ENCODE measurements at places on chromosomes 16 and 17.

DNA sequence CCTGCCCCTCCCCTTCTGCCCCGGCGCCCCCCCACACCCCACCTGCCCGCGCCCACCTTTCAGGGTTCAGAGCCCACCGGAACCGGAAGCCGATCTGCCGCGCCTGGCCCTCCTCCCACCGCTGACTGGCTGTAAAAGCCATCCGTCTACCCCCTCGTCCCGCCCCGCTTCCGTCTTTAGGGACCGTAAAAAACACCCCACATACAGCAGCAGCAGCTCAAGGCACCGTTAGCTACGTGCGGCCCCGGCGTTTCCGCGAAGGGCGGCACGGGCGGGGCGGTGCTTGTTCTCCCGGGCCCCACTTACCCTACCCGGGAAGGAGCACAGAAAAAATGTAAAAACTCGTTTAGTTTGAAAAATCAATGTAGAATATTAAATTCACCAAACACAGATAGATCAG is at the start of gene MRPL28:
Gene MRPL28, minus strand, starts transcription at position 96 of the 400 bp plus-strand sequence. CDS start 320 bp downstream, outside the sequence.
- peak; percentile 92 for DNase-seq

DNA sequence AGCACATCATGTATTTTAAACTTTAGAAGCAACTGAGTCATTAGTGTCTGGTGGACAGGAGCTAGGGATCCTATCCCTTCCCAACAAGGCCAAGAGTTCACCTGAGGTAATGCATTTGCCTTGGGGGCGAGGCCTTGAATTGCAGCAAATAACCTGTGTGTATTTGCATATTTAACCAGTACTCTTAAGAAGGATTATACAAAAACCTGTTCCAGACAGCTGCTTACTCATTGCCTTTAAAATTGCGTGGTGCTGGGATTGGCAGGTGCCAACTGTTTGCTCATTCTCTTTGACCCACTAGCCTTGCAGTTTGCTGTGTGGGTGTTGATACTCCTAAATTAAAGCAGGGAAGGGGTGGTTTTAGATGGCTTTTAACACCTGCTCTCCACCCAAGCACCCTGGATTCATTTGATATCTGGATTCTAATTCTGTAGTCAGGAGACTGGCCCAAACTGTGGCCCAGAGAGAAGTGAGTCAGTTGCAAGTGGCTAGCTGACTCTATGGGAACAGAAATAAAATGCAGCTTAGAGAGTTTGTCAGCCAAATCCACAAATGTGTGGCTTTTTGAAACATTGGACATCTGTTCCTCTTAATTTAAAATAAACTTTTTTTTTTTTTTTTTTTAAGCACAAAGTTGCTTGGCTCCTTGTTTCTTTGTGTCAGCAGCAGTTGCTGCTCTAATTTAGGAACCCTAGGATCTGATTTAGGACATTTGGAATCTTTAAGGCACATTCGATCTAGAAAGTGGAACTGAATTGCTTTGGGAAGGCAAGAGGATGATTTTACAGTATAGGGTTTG is 46.9 kb downstream of the TUBD1 start:
- DNase-seq, result no peak

- no peak for DNase-seq
Observed at GRCh38 chr17:34773036-34773435, 188.2 kb downstream of the CCT6B start.

- no peak for DNase-seq
Observed at GRCh38 chr17:28020515-28020914, 22.0 kb upstream of the NLK start.

DNA sequence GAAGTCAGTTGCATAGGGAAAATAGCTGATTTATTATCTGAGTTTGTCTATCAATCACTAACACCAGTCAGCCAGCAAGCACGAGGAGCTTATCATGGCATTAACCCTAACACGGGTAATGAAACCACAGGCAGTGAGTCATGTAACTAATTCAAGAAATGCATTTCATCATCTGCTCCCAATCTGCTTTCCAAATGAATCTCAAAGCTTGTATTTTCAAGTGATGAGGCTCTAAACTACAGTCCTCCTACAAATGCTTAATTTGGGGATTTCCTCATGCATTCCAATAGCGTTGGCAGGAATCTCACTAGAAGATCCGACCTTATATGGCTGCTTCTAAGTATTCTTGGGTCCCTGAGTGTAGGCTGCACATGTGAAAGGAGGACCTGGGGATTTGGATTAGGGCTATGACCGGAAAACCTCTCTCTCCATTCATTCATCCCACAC is 118.4 kb upstream of the HSBP1 start:
- DNase-seq, result no peak

GRCh38 chr16:85520853-85521521 is 92.1 kb upstream of the GSE1 start:
- no peak for DNase-seq

DNA sequence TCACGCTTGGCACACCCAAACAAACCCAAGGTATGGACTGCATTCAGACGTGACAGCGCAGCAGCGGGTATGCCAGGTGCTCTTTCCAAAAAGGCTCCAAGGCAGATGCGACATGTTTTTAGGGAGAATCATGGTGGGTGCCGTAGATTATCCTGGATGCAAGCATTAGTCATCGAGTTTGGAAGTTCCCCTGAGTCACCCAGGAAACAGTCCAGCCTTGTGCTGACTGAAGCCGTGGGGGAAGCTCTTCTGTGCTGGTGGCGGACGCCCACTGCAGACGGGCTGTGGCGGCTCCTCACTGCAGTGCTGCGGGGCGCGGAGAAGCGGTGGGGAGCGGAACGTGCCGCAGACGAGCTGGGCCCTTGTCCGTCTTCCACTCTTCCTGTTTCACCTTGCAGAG is 13.9 kb downstream of the JPT2 start:
- no peak for DNase-seq

DNA sequence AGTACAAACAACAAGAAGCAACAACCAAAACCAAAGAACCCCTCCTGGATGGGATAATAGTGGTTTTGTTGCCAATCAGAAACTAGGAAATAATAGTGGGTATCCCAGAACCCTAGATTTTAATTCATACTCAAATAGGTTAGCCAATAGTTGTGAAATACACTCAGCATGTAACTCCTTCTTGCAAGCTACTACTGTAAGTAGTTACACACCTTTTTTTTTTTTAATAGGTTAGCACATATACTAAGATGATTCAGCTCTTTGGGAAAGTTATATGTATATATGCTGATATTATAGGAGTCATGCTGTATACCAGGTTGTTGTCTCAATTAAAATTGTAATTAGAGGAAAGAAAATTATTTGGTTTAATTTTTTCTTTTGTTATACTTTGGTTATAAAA is 92.5 kb upstream of the HAS3 start:
- no peak for DNase-seq

GRCh38 chr17:12395733-12396354 is 269.8 kb upstream of the MYOCD start:
- peak; percentile 2 for DNase-seq

GRCh38 chr17:49443862-49444261 is 29.2 kb upstream of the PHB1 start:
- DNase-seq, result no peak

GRCh38 chr16:65622151-65622550 is 500.3 kb upstream of the CDH11 start:
- DNase-seq, result no peak

DNA sequence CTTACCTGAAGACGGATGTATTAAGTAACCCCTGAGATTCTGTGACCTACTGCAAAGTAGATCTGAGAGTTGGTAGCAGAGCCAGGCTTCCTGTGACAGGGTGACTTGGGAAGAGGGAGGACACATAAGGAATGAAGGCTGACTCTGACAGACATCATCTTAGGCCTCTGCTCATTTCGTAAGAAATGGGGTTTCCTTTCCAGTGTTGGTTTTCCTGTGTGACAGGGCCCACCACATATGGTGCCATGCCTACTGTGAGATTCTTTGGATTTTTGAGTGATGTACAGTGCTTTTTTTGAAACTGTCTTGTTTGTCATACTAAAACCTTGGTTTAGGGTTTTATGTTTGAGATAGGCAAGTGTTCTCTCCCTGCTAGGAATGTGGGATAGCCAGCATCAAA is 12.7 kb downstream of the LIG3 start:
- no peak for DNase-seq

DNA sequence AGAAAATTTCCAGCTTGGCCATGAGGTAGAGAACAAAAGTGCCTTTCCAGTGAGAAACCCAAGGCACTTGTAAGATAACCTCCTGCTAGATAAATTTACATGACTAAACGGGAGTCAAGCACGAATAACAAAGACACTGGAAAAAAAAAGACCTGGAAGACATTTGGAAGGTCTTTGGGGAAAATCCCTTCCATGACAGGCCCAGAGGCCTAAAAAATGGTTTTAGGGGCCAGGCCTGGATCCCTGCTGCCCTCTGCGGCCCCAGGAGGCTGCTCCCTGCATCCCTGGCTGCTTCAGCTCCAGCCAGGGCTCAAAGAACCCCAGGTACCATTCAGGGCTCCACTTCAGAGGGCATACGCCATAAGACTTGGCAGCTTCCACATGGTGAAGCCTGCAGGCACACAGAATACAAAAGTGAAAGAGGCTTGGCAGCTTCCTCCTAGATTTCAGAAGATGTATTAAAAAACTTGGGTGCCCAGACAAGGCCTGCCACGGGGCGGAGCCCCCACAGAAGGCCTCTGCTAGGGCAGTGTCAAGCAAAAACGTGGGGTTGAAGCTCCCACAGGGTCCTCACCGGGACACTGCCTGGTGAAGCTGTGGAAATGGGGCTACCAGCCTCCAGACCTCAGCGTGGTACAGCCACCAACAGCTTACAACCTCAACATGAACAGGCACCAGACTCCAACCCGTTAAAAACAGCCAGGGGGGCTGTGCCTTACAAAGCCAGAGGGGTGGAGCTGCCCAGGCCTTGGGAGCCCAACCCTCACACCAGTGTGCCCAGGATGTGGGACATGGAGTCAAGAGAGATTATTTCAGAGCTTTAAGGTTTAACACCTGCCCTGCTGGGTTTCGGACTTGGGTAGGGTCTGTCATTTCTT is 77.1 kb downstream of the SDK2 start:
- DNase-seq, result no peak

- DNase-seq, result no peak
Observed at GRCh38 chr16:75063549-75064088, 53.0 kb downstream of the LDHD start.

DNA sequence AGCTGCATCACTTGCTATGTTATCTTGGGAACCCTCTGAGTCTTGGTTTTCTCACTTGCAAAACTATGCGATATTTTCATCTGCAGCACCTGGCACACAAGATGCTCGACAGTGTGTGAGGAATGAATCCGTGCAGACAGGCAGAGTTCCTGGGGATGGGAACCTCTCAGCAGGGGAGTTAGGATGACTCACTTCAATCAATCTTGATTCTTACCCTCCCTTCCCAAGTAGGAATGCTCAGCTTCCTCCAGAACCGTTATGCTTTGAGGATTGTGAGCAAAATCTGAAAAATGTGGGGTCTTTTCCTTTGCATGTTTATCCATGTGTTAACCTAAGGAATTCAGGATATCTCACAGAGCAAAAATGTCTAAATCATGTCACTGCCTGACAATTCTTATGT is 68.9 kb upstream of the HNF1B start:
- no peak for DNase-seq

DNA sequence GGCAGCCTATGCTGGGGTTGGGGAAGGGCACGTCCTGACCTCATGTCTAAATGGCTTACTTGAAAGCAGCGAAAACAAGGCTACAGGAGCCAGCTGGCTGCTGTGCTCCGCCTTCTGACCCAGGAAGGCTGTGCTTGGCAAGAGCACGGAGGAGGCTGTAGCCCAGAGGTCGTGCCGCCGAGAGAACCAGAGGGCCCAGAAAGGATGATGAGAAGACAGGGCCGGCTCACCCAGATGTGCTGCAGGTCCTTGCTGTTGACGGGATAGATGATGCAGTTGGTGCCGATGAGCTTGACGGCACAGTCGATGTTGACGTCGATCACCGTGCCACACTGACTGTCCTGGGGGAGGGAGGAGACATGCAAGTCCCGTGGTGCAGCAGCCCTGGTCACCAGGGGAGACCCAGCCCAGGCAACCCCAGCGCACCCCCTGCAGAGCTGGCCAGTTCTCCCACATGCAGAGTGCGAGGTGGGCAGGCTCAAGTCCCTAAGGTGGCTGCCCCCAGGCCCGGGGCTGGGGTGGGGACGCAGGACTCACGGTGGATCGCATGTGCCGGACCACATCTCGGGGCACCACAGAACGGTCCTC is 20.7 kb downstream of the SPHK1 start:
- DNase-seq, result no peak

GRCh38 chr17:4584917-4585637 is 748 bp downstream of the SMTNL2 start:
- DNase-seq, result no peak

GRCh38 chr17:3681565-3681964 is 13.0 kb downstream of the EMC6 start:
- no peak for DNase-seq

DNA sequence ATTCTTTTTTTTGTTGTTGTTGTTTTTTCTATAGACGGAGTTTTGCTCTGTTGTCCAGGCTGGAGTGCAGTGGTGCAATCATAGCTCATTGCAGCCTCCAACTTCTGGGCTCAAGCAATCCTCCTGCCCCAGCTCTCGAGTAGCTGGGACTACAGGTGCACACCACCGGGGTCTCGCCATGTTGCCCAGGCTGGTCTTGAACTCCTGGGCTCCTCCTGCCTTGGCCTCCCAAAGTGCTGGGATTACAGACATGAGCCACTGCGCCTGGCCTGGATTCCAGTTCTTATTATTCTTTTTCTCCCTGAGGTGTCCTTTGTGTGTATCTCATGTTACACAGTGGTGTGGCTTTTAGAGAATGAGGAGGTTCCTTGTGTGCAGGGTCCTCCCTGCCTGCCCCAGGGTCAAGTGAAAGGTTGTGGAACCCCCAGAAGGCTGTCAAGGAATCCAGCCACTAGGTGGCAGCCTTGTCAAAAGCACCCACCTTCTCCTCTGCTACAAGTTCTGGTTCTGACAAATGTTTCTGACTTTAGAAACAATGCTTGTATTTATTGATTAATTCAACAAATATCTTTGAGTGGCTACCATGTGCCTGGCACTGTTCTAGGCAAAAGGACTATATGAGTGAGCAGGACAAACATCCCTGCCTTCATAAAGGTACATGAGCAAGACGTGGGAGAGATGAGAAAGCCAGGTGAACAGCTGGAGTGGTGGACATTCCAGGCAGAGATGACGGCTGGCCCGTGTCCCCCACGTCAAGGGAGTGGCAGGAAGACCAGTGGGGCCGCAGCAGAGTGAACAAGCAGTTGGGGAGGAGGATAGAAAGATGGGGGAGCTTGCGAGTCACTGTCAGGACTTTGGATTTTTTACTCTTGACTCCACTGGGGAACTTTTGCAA is 112.4 kb downstream of the SPECC1 start:
- DNase-seq, result peak; percentile 50

- DNase-seq, result no peak
Observed at GRCh38 chr17:32780721-32781120, 96.2 kb downstream of the MYO1D start.

- no peak for DNase-seq
Observed at GRCh38 chr17:55161935-55162555, 102.7 kb upstream of the HLF start.

GRCh38 chr16:69775563-69775962 is 13.4 kb downstream of the WWP2 start:
- no peak for DNase-seq

- DNase-seq, result no peak
Observed at GRCh38 chr17:10417431-10417830, 4.3 kb downstream of the MYH8 start.

GRCh38 chr16:56387396-56387795 is 37.9 kb downstream of the AMFR start:
- no peak for DNase-seq

GRCh38 chr17:40448639-40449261 is 5.5 kb downstream of the IGFBP4 start:
- no peak for DNase-seq

Measured in stimulated activated CD4-positive, alpha-beta T cell treated with anti-CD3 and anti-CD28 coated beads, Interleukin-4, amount 100 ng/mL, for 48 hours (primary cell).